ENCODE measurements at places on chromosomes 7 and 10. TPM values are rescaled to one million over a fixed set of nuclear protein-coding genes. Genes with fewer than 3 reads are reported as not detected.

GRCh38 chr7:75924889-75925288, 9.9 kb downstream of the POR start:
- DNase-seq = no peak

DNA sequence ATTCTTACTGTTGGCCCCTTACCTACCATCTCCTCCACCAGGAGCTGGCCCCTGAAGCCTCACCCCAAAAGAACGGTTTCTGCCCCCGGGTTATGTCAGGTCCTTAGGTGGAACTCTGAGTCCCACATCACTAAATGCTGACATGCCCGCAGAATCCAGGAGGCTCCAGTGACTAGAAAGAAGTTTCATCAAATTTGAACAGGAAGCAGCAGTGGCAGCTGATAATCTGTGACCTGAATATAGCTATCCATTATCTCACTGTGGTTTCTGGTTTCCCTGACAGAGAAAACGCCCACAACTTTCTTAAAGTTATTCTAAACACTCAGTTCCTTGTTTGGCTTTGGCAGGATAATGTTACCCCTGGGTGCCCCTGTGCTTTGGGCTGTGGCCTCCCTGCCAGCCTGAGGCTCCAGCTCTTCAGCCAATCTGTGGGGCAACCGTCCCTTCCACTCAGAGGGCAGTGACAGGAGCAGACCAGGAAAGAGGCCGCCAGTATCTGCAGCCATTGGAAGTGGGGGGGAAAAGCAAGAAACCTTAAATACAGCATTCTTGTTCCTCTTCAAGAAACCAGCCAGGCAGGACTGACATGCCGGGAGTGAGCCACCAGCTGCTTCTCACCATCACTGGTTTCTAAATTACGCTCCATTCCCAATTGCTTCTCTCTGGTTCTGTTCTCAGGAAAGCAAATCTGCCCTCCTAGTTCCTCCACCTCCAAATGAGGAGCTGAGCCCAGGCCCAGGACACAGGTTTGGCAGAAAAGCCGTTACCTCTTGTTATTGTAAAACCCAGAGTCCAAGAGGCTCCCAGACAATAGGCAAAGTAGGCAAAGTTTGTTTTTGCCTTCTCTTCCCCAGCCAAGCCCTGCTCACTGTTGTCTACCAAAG, 41.2 kb upstream of the VCL start:
- peak; percentile 34 for DNase-seq

DNA sequence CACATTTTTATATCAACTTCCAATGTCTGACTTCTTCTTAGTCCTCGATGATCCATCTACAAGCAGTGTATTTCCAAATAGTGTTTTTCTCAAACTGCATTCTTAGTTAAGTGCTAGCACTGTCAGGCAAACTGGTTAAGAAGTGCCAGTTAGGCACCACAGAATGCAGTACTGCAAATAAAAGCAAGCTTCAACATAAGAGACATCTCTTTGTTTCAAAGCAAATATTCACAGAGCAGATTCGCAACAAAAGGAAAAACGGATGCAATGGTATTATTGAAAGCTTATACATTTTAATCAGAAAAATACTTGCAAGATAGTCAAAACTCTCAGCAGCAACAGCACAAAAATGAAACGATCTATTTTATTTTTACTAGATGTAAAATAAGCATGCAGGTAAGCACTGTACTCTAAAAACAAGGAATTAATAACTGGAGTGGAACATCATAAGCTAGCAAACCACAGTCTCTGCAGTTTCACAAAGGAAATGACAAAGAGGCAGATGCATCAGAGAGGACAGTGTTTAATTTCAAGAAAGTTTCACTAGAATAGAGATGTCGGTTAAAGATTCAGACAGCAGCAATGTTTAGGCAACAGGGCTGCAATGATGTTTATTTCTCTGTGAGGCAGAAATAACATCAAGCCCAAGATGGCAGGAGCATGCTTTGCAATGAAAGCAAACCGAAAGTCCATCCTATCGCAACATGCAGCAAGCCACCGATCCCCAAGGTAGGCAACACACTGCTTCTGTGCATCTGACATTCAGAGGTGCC, 82.0 kb downstream of the FGFR2 start:
- DNase-seq = no peak

GRCh38 chr10:31942892-31943291, 14.3 kb upstream of the ARHGAP12 start:
- no peak for DNase-seq

DNA sequence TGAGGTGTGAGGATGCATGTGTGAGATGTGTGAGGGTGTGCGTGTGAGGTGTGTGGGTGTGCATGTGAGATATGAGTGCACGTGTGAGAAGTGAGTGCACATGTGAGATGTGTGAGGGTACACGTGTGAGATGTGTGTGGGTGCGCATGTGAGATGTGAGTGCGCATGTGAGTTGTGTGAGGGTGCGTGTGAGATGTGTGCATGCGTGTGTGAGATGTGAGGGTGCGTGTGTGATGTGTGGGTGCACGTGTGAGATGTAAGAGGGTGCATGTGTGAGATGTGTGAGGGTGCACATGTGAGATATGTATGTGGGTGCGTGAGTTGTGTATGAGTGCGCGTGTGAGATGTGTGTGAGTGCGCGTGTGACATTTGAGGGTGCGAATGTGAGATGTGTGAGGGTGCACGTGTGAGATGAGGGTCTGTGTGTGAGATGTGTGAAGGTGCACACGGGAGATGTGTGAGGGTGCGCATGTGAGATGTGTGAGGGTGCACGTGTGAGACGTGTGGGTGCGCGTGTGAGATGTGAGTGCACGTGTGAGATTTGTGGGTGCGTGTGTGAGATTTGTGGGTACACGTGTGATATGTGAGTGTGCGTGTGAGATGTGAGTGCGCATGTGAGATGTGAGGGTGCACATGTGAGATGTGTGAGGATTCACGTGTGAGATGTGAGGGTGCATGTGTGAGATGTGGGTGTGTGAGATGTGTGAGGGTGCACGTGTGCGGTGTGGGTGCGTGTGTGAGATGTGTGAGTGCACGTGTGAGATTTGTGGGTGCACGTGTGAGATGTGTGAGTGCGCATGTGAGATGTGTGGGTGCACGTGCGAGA, 30.5 kb downstream of the PPIF start:
- DNase-seq = no peak

DNA sequence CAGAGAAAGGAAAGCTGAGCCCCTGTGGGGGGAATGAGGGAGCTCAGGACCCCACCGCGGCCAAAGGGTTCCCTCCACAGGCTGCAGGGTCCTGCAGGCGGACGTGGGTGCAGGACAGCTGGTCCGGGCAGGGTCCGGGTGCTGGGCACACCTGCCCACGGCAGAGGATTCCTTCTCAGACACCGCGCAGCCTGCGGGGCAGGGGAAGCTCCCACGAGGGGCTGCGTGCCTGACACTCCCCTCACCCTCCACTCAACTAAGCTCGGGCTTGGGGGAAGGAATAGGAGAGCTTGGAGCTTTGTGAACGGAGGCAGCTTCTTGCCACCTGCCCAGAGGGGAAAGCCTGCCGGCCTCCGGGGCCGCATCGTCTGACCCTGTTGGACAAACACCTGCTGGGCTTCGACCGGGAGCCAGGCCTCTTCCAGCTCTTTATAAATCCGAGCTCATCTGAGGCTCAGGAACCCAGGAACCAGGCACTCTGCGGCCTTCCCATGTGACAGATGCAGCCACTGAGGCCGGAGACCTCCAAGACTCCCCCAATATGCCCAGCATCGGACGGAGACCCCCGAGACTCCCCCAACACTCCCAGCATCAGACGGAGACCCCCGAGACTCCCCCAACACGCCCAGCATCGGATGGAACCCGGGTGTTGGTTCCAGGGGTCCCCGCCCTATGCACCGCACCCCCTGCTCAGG, 97.3 kb downstream of the PDGFA start:
- DNase-seq = no peak

- no peak for DNase-seq
Observed at GRCh38 chr10:124211921-124212320, 118.5 kb upstream of the CHST15 start.

DNA sequence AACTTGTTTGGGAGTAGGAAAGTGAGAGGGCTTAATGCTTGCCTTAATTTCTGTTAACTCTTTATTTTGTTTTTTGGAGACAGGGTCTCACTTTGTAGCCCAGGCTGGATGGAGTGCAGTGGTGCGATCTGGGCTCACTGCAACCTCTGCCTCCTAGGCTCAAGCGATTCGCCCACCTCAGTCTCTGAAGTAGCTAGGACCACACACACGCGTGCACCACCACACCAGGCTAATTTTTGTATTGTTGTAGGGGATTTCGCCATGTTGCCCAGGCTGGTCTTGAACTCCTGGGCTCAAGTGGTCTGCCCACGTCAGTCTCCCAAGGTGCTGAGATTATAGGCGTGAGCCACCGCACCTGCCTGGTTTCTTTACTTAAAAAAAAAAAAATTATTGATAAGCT, 1.9 kb downstream of the PPP2R2D start:
- no peak for DNase-seq

- peak; percentile 81 for DNase-seq
Observed at GRCh38 chr10:79178614-79179163, 109.9 kb downstream of the ZMIZ1 start.

DNA sequence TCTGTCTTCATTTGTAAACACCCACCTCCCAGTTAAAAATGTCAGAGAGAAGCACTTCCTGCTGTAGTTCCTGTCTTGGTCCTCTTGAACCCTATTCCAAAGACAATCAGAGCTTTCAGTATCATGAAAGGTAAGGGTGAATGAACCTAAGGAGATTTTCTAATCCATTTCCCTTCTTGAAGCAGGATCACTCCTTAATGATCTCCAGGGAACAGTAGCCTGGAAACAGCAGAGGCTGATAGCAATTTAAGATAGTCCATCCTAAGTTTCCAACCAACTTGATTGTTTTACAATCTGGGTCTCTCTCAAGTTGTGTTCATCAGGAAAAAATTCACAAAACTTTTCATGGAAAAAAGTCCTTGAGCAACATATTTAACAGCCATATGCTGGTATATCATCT, 273.6 kb downstream of the NEBL start:
- DNase-seq = no peak

DNA sequence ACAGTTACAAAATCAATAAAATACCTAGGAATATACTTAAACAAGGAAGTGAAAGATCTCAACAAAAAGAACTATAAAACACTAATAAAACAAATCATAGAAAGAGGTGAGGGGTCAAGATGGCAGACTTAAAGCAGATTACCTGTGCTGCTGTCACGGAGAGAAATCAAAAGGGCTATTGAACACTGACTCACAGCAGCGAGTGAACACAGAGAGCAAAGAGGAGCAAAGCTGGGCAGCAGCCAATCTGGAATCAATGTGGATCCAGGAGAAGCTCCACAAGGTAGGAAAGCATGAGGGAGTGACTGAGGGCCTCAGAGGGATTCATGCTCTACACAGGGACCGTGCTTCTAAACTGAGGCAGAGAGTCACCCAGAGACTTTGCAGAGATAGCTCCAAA, 562.0 kb upstream of the SEMA3D start:
- DNase-seq = no peak

DNA sequence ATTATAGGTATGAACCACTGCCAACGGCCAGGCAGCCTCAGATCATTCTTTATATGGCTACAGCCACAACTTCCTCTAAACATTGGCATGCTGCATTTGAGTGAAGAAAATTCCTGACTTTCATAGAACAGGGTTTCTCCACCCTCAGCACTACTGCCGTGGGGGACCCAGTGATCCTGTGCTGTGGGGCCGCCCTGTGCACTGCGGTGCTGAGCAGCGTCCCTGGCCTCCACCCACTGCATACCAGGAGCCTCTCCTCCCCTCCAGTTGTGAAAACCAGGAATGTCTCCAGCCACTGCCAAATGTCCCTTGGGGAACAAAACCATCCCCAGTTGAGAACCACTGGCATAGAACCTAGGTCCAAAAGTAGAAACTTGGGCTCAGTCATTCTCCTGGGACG, 15.8 kb downstream of the CNPY1 start:
- no peak for DNase-seq

DNA sequence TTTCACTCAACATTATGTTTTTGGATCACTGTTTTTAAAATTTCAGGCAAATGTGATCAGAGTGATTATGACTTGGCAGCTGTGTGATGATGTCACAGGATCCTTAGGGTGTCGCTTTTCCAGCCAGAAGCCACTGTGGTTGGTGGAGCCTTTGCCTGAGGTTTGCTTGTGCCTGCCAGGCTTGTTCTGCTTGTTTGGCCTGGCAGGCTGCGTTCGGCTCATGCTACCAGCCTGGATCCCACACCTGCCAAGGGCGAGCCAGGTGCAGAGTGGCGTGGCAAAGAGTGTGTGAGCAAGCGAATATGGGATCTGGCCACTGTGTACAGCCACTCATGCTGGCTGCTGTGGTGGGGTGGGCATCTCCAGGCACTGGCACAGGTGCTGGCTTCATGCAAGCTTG, 55.7 kb downstream of the ADK start:
- no peak for DNase-seq

- peak; percentile 87 for DNase-seq
Observed at GRCh38 chr7:873367-874002, 2.9 kb upstream of the GET4 start.

- no peak for DNase-seq
Observed at GRCh38 chr10:52030051-52030790, 283.9 kb upstream of the DKK1 start.

GRCh38 chr10:119493155-119493554, 49.4 kb downstream of the RGS10 start:
- no peak for DNase-seq

- DNase-seq = no peak
Observed at GRCh38 chr10:4213441-4213840, 428.4 kb upstream of the KLF6 start.

GRCh38 chr10:11673346-11674280, 62.2 kb upstream of the USP6NL start:
- DNase-seq = no peak

GRCh38 chr10:35875016-35875676, 233.1 kb upstream of the FZD8 start:
- DNase-seq = peak; percentile 88

DNA sequence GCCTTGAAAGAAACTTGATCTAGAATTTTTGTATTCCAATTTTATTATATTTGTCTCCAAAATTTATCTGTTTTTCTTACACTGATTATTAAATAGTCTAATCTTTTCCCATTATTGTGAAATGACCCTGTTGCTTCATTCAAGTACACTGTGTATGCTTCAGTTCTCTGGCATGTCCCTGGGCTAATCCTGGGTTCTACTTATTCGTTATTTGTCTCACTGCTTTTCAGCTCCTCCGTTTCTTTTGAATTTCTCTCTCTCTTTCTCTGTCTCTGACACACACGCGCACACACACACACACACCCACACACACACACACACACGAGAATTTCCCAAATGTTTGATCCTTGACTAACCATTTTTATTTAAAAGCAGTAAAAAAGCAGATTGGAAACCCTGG, 768.6 kb downstream of the NRG3 start:
- DNase-seq = peak; percentile 36

The TUBB8 gene
- total RNA-seq = not detected

The SFXN2 gene
- total RNA-seq = 10.5 TPM

The ATP6V0E2 gene
- total RNA-seq = 220 TPM

The GHRHR gene
- not detected for total RNA-seq

The MMD2 gene
- not detected for total RNA-seq

The MYO1G gene
- 0.21 TPM for total RNA-seq

The LEP gene
- total RNA-seq = not detected

The VAX1 gene
- not detected for total RNA-seq
